ENCODE measurements at places on chromosomes 6 and 20.

- DNase-seq = peak; percentile 30
Measured at GRCh38 chr6:26124781-26125685, 37.8 kb downstream of the HFE start.

DNA sequence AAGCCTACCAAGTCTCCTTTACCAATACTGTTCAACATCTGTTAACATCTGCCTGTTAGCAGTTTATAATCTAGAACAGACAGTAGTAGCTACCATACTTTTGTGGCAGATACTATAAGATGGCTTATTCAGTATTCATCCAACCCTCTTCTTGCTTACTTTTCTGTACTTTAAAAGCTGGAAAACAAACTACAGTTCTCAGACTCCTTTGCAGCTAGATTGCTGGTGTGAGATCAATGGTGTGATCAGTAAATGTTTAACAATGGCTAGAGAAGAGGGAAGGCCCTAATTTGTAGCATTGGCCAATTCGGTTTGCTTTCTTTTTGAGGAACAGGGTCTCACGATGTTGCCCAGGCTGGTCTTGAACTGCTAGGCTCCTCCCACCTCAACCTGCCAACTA, 3.5 kb upstream of the REV3L start:
- no peak for DNase-seq

- no peak for DNase-seq
Measured at GRCh38 chr6:79543886-79544285, 6.7 kb upstream of the LCA5 start.

DNA sequence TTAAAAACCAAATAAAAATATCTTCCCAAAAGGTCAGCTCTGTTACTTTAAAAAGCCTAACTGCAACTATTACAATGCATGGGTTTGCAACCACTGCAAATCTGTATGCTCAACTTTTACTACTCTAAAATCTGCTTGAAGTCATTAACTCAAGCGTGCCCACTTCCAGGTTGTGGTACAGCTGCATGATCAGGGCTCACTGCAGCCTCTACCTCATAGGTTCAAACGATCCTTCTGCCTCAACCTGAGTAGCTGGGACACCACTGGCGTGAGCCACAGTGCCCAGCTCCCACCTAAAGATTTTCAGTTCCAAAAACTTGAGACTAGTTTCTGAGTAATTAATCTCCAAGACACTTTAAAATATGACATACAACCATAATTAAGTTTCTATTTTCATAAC, 8.2 kb downstream of the DIDO1 start:
- no peak for DNase-seq

DNA sequence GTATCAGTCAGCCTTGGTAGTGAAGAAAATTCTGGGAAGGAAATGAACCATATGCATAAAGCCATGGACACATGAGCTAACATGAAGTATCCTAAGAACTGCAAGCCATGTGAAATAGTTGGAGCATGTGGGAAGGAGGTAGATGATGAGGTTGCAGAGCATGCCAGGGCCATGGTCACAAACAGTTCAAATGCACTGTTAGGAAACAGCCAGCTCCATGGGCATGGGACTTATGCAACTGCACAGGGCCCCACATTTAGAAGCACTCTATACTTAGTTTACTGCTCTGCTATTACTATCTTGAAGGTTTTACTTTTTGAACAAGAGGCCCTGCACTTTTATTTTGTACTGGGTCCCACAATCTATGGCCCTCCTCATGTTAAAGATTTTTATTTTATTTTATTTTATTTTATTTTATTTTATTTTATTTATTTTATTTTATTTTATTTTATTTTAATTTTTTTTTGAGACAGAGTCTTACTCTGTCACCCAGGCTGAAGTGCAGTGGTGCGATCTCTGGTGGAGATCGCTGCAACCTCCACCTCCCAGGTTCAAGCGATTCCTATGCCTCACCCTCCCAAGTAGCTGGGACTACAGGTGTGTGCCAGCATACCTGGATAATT, 169.1 kb downstream of the IBTK start:
- DNase-seq = no peak

GRCh38 chr6:2688401-2689064, 62.2 kb downstream of the MYLK4 start:
- peak; percentile 91 for DNase-seq

- DNase-seq = peak; percentile 89
Measured at GRCh38 chr20:50029697-50030461, 47.1 kb downstream of the SNAI1 start.

- no peak for DNase-seq
Measured at GRCh38 chr6:56593801-56594318, 48.8 kb downstream of the DST start.

DNA sequence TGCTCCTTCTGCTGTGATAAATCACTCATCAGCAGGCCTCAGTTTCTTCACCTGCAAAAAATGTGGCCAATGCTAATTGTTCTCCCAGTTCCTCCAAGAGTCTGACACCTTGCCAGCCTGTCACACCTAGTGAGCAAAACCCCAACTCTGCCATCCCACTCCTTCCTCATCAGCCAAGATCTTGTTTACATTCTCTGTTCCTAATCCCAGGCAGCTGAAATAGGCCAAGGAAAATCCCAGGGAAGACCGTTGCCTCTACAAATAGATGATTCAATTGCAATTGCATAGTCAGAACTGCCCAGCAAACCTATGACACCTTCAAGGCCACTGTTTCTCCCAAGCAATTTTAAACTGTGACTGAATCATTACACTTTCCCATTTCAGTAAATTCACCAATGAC, 78.7 kb downstream of the GMDS start:
- DNase-seq = no peak

- no peak for DNase-seq
Measured at GRCh38 chr6:51934098-51934497, 153.3 kb downstream of the PKHD1 start.

- DNase-seq = no peak
Measured at GRCh38 chr6:156010-156409, 136.3 kb upstream of the DUSP22 start.

- no peak for DNase-seq
Measured at GRCh38 chr6:125867483-125867942, 76.8 kb downstream of the NCOA7 start.

Measured in myocyte (in vitro differentiated cells).